ENCODE measurements at places on chromosomes 13 and 19. TPM values are rescaled to one million over a fixed set of nuclear protein-coding genes. Genes with fewer than 3 reads are reported as not detected.

AKT1S1 gene
- polyA plus RNA-seq, result 33.6 TPM

AMH gene
- 1.1 TPM for polyA plus RNA-seq

CGB7 gene
- polyA plus RNA-seq, result 0.22 TPM

MBD3L3 gene
- polyA plus RNA-seq, result not detected

ADAMTSL5 gene
- 0.38 TPM for polyA plus RNA-seq

FUT3 gene
- 0.57 TPM for polyA plus RNA-seq

EDDM13 gene
- polyA plus RNA-seq, result 4.4 TPM

LILRA5 gene
- polyA plus RNA-seq, result 0.55 TPM

LHFPL6 gene
- polyA plus RNA-seq, result 103 TPM

C13orf42 gene
- not detected for polyA plus RNA-seq

ZNF160 gene
- polyA plus RNA-seq, result 72.7 TPM

FGF22 gene
- 0.21 TPM for polyA plus RNA-seq

CYP2S1 gene
- 4.1 TPM for polyA plus RNA-seq

CFAP97D2 gene
- polyA plus RNA-seq, result 1.1 TPM

TEAD2 gene
- polyA plus RNA-seq, result 138 TPM

PPM1N gene
- polyA plus RNA-seq, result 0.15 TPM

ZNF541 gene
- polyA plus RNA-seq, result 0.14 TPM

FBN3 gene
- polyA plus RNA-seq, result 74.3 TPM

GJB2 gene
- 0.80 TPM for polyA plus RNA-seq

KLHL26 gene
- 3.8 TPM for polyA plus RNA-seq

PRRG2 gene
- 6.1 TPM for polyA plus RNA-seq

ZSWIM9 gene
- polyA plus RNA-seq, result 11.5 TPM

SLAIN1 gene
- polyA plus RNA-seq, result 27.4 TPM

VSTM2B gene
- polyA plus RNA-seq, result not detected

ARID3A gene
- 17.0 TPM for polyA plus RNA-seq

APC2 gene
- 1.1 TPM for polyA plus RNA-seq

KLK2 gene
- 0.24 TPM for polyA plus RNA-seq

LRRC63 gene
- 0.39 TPM for polyA plus RNA-seq

PTPRS gene
- polyA plus RNA-seq, result 77.8 TPM

EBI3 gene
- 1.2 TPM for polyA plus RNA-seq

C2CD4C gene
- 0.35 TPM for polyA plus RNA-seq

UNC13A gene
- 0.66 TPM for polyA plus RNA-seq

HSD17B14 gene
- polyA plus RNA-seq, result 7.5 TPM

APBA3 gene
- polyA plus RNA-seq, result 18.1 TPM

CCDC169 gene
- polyA plus RNA-seq, result 9.2 TPM

KIR2DL3 gene
- polyA plus RNA-seq, result 0.16 TPM

FRY gene
- 40.4 TPM for polyA plus RNA-seq

SLC6A16 gene
- 2.7 TPM for polyA plus RNA-seq

ZNF681 gene
- polyA plus RNA-seq, result 6.3 TPM

OVOL3 gene
- polyA plus RNA-seq, result 0.16 TPM

ICAM4 gene
- 11.9 TPM for polyA plus RNA-seq

CPB2 gene
- polyA plus RNA-seq, result 1.8 TPM

ZNF878 gene
- 1.2 TPM for polyA plus RNA-seq

PRODH2 gene
- 0.21 TPM for polyA plus RNA-seq

NLRP5 gene
- polyA plus RNA-seq, result not detected

DACH1 gene
- 38.1 TPM for polyA plus RNA-seq

NDUFB7 gene
- 75.5 TPM for polyA plus RNA-seq

ZNF302 gene
- 96.4 TPM for polyA plus RNA-seq

RPS16 gene
- 1,514 TPM for polyA plus RNA-seq

Data from right lung (tissue), 10 donors.